Mesenchymal stem cell (in vitro differentiated cells and primary cell): ENCODE measurements at places on chromosomes 12 and 14.

GRCh38 chr12:112422531-112422930 is 3.8 kb downstream of the PTPN11 start:
- DNase-seq, result peak; percentile 74

DNA sequence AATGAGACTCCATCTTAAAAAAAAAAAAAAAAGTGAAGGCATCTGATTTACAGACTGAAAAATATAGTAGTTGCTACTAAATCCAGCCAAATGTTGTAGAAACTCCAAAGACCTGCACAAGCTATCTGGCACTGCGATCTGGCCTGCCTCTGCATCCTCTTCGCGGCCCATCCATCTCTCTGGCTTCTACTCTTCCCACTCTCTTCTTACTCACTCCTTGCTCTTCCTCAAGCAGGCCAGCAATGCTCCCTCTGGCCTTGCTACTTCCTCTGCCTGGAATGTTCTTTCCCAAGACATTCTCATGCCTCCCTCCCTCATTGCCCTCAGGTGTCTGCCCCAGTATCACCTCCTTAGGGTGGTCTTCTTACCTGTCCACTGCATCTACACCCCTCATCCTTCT is 9.7 kb upstream of the CRY1 start:
- DNase-seq, result no peak

DNA sequence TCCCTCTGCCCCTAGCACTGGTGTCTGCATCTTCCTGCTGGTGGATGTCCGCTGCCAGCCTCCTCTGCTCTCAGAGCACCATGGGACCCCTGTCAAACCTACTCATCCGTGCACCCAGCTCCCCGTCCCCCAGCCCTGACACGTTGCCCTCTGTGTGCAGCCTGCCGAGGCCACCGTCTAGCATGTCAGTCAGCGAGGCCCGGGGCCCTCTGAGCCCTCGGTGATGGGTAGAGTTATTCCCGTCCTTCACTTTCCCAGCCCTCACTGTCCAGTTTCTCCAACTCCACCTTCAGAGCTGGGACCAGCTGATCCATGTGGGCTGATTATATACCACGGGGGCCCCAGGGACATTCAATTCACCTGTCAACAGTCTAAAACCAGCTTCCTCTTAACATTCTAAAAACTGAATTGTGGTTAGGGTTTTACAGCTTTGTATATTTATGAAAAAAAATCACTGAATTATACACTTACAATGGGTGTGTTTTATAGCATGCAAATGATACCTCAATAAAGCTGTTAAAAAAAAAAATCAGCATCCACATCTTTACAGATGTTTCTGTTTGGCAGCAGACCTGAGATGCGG is 61.3 kb downstream of the CCDC88C start:
- DNase-seq, result no peak

GRCh38 chr12:68825569-68826217 is 17.7 kb downstream of the MDM2 start:
- DNase-seq, result no peak

DNA sequence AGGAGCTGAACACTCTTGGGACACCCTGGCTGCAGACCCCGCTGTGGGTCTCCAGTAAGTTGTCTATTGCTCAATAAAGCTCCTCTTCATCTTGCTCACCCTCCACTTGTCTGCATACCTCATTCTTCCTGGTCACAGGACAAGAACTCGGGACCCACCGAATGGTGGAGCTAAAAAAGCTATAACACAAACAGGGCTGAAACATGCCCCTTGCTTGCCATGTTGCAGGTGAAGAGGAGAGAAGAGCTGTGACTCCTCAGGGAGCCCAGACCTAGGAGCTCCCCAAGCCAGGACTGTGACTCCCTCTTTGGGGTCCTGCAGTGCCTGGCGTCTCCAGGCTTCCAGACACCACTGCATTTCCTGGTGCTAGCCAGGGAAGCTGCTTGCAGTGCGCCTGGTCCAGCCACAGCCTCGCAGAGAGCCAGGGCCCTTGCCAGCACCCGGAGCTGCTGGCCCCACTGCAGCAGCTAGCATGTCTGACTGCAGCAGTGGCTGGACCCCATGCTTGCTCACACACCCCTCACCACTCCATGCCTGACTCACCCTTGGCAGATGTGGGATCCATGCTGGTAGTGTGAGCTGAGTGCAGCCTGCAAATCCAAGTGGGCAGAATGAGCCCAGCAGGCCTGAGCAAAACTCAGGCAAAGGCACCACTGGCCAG is 37.1 kb upstream of the OR5AU1 start:
- DNase-seq, result no peak

DNA sequence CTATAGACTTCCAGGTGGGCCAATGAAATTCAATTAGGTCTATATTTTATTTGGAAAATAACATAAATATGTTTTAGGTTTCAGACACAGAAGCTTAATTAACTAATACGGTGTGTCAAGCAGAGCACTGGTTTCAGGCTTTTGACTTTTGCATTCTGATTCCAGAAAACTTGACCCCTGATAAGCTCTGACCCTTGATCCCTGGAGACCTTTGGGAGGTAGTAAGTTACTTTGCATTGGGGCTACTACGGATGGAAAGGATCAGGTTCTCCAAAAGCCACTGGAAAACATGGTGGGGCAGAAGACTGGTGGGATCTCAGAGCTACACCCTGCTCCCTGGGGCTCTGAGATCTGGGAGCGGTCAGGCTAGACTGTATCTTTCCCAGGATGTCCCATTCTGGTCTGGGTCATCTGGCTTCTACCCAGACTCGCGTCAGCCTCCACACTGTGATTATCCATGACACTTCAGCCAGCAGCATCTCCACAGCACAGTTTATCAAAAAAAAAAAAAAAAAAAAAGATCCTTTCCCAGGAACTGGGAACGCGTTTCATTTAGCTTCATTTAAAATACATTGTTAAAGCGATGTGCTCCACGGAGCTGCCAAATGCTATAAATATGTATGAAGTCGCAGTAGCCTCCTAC is 17.8 kb upstream of the EMP1 start:
- DNase-seq, result peak; percentile 18

- DNase-seq, result no peak
Observed at GRCh38 chr14:104450811-104451401, 128.7 kb upstream of the C14orf180 start.

DNA sequence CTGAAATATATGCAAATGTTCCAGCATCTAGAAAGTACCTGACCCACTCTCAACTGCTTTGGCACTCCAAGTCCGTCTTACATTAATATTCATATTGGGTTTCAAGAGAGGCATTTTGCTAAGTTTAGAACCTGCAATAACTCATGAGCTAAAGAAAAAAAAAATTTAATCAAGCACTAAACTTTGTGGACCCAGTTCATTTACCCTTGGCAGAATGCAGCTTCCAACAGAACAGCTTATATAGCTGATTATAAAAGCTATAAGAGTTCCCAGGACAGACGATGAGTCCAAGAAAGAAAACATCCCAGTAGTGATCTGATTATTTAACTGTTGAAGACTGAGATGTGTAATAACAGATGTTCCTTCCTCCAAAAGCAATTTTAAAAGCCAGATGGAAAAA is 592.0 kb downstream of the KCNH5 start:
- no peak for DNase-seq

DNA sequence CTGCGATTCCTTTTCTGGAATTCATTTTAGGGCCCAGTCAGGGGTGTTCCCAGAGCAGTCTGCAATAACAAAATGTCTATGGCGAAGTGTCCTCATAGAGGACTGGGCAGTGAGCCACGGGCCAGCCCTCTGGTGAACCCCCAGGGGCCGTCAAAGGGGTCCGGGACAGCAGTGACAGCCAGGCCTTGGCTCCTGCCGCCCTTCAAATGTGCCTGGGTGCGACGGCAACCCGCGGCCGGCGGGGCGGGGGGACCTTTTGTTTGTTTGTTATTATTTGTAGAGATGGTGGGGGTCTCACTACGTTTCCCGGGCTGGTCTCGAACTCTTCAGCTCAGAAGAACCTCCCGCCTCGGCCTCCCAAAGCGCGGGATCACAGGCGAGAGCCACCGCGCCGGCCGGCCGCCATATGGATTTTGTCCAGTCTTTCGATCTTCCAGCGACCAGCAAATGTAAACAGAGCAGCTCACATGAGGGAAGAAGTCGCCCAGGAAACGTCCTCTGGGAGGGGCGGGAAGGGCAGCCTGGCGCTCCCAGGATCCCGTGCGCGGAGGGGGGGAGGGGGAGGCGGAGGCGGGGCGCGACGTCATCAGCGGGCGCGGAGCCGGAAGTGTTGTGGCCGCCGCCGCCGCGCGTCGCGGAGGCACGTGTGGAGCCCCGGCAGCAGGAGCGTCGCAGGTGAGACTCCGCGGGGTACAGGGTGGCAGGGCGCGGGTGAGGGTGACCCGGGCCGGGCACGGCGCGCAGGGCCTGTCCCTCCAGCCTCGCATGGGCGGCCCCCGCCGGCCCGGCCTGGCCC is at the start of gene TRMT61A:
TSS of gene TRMT61A (plus strand) at position 610 of the 796 bp plus-strand sequence. CDS start 783 bp downstream, outside the sequence.
- peak; percentile 96 for DNase-seq

GRCh38 chr12:34394211-34395055 is 372.1 kb downstream of the ALG10 start:
- DNase-seq, result no peak

DNA sequence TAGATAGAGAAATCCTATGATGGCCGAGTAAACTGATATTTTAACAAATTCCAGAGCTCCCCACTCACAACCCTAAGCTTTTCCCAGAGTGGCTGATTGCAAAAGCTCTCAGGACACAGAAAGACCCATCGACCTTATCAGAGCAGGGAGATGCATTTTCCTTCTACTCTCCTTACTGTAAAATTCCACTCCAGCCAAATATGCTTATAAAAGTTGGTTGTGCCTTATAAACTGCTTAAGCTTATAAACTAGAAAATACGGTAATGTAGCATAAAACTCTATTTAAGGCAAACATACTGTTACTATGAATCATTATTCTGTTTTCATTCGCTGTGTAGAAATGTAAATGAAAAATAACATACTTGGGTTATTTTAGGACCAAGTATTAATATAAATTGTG is 41.6 kb upstream of the TRHDE start:
- DNase-seq, result peak; percentile 36

GRCh38 chr12:39586816-39587215 is 32.8 kb downstream of the ABCD2 start:
- no peak for DNase-seq

DNA sequence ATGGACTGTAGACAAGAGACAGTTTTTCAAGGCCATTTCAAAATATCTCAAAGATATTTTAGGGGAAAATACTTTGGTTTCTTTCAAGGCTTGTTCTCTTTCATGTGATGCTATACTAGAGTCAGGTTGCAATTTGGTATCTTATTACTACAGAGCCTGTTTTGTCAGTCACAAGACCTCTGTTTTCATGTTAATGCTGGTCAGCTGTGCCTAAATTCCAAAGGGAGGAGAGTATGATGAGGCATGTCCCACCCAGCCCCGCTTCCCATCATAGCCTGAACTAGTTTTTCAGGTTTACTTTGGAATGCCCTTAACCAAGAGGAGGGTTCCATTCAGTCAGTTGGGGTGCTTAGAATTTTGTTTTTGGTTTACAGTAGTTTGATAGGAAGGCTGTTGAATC is 52.6 kb downstream of the GPHB5 start:
- DNase-seq, result no peak

GRCh38 chr14:70995671-70996070 is 88.4 kb downstream of the PCNX1 start:
- DNase-seq, result no peak

DNA sequence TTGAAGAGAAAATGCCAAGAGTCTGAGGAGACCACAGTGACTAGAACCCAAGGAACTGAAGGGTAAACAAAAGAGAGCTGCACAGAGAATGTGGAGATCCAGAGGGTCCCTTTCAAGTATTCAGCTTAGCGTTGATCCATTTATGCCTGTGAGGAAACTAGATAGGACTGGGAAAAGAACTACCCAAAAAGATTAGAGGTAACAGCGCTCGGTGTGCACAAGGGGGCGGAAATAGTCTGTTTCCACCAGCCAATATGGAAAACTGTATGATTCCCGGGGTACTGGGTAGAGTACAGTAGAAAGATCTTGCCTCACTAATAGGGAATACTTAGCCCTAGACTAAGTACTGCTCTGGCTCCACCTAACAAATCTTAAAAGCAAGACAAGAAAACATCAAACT is 135.5 kb downstream of the DPF3 start:
- DNase-seq, result no peak

DNA sequence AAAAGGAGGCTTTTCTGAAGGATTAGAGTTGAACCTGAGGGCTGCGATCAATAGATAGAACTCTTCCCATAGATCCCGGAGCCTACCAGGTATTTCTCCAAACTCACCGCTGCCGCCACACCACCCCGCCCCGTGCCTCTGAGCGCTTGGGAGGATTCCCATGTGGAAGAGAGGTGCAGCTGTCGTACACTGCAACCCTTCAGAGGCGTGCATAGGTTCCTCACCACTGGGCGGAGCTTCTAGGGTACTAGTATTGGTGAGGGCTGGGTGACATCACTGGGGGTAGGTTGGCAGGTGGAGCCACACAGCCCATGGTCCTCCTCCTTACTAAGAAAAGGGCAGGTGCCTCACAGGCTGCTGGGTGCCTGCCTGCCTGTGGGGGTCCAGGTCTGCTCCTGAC is 127.0 kb downstream of the TSPAN9 start:
- no peak for DNase-seq

DNA sequence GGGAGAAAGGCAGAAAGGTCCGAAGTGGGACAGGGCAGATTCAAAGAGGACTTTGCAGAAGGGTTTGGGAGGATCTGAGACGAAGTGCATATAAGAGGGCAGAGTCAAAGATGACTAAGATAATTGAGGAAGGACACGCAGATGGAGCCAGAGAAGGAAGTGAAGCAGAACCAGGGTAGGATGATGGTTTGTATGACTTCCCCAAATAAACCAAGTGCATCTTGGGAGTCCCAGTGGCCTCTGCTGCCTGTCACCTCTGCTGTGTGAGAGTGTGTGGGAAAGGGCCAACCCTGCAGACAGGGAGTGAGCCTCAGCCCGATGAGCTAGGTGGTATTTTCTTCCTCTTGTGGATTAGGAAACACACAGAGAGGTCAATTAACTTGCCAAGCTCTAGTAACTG is 36.8 kb downstream of the FLVCR2 start:
- no peak for DNase-seq

DNA sequence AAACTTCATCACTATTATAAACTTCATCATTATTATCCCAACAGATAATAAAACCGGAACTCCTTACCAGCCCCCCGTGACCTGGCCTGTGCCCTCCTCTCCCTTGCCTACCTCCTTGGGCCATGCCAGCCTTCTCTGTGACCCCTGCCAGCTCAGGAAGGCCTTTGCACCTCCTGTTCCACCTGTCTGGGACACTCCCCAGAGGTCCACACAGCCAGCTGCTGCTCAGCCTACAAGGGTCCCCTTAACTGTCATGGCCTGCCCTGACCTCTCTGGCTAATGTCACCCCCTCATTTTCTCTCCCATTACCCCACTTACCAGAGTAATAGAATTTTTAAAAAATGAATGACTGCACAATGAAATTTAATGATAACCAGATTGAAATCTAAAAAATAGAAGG is 121.0 kb downstream of the NCOR2 start:
- DNase-seq, result no peak

- peak; percentile 45 for DNase-seq
Observed at GRCh38 chr14:68513838-68514607, 278.8 kb downstream of the ZFP36L1 start.

- no peak for DNase-seq
Observed at GRCh38 chr14:90490720-90491050, 93.9 kb downstream of the CALM1 start.

- no peak for DNase-seq
Observed at GRCh38 chr12:98741556-98742265, 96.6 kb downstream of the APAF1 start.

GRCh38 chr14:100246809-100247428 is 8.0 kb downstream of the YY1 start:
- peak; percentile 71 for DNase-seq
